Stimulated activated CD4-positive, alpha-beta T cell treated with anti-CD3 and anti-CD28 coated beads, Interleukin-2, amount 100 ng/mL, for 4 hours (primary cell): ENCODE measurements at places on chromosomes 2 and 18.

DNA sequence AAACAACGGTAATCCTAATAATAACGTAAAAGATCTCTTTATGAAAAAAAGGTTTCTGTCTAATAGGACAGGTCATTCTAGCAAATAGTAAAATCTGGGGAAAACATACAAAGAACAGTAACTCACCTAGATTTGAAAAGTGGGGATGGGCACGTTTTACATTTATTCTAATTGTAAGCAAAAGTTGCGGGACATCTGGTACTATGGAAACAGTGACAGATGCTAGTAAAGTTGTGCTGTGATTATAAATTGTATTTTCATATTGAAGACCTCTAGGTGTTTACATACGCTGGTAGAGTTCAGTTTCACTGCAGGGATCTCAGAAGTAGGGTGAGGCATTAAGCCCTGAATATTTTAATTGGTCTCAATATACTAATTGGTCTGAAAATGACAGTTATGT lies 422.5 kb downstream of the DPP10 start:
- DNase-seq = no peak

- DNase-seq = no peak
Measured at GRCh38 chr2:181850936-181851560, 40.5 kb upstream of the ITPRID2 start.

GRCh38 chr2:15048000-15048399 lies 415.5 kb downstream of the LRATD1 start:
- DNase-seq = no peak

- DNase-seq = peak; percentile 49
Measured at GRCh38 chr2:174577967-174578589, 19.5 kb downstream of the WIPF1 start.

GRCh38 chr2:238016526-238016925 lies 44.3 kb upstream of the SCLY start:
- DNase-seq = no peak

GRCh38 chr2:176094349-176094748 lies 1.8 kb downstream of the HOXD13 start:
- no peak for DNase-seq

GRCh38 chr2:27832396-27832795 lies 57.8 kb downstream of the RBKS start:
- no peak for DNase-seq

DNA sequence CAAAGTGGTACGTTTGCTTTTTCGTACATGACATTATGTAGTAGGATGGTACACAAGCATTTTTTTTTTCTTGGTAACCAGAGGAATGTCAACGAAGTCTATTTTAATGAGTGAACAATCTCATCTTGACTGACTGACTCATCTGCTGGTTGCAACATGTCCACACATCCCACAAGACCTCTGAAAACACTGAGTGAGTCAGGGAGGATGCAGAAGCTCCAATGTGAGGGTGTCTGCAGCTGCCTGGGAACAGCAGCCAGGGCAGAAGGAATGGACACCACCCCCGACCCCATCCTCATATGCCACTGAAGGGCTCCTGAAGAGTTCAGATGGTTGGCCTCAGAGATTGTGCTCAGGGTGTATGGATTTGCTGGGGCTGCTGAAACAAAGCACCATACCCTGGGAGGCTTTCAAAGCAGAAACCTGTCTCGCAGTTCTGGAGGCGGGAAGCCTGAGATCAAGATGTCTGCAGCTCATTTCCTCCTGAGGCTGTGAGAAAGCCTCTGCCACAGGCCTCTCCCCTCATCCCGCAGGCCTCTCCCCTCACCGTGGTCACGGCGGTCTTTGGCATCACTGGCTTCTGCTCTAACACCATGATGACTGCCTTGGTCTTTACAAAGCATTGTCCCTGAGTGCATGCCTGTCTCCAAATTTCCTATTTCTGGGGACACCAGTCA lies 124.6 kb downstream of the LRATD1 start:
- DNase-seq = no peak

GRCh38 chr18:76889091-76889699 lies 66.8 kb downstream of the ZNF236 start:
- DNase-seq = no peak

- DNase-seq = no peak
Measured at GRCh38 chr2:216619411-216620393, 13.5 kb upstream of the IGFBP2 start.
